Colonic mucosa (tissue), 4 donors: ENCODE measurements at places on chromosomes 3 and 15. TPM values are rescaled to one million over a fixed set of nuclear protein-coding genes. Genes with fewer than 3 reads are reported as not detected.

EIF1B gene
- total RNA-seq, result 52.4 TPM

MST1R gene
- total RNA-seq, result 173 TPM

- DNase-seq, result no peak
- H3K27me3 ChIP-seq, result no peaks in the 10 kb centered on the region
- no peaks in the 10 kb centered on the region for H3K36me3 ChIP-seq
- peaks cover 37% of the 10 kb centered on the region for H3K4me1 ChIP-seq
- no peak overlapping the region for H3K27ac ChIP-seq
Observed at GRCh38 chr3:48470286-48470685, 23.7 kb downstream of the ATRIP start.

DNA sequence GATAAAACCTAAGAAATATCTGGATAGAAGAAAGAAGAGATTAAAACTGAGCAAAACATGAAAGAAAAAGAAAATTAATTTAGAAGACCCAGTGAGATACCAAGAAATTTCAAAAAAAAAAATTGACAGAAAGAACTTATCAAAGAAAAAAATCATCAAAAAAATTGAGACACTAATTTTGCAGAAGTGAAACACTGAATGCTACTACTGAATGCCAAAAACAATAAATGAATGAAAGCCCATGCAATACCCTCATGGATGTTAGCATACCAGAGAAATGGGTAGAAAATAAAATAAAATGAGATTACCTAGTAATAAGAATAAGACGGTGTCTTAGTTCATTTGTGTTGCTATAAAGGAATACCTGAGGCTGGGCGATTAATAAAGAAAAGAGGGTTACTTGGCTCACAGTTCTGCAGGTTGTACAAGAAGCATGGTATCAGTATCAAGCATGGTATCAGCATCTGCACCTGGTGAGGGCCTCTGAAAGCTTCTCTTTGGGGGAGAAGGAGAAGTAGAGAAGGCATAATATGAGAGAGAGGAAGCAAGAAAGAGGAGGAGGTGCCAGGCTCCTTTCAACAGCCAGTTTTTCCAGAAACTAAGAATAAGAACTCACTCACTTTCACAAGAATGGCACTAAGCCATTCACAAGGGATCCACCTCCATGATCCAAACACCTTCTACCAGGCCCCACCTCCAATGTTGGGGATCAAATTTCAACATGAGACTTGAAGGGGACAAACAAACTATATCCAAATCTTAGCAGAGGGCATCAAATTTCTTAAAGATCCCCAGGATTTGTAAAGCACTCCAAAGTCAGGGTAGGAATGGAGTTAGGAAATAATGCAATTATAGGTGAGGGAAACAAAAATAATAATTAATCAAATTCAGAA lies 73.2 kb downstream of the BTLA start:
- no peak overlapping the region for H3K4me3 ChIP-seq
- DNase-seq, result no peak
- H3K27ac ChIP-seq, result no peak overlapping the region
- H3K27me3 ChIP-seq, result no peaks in the 10 kb centered on the region
- no peaks in the 10 kb centered on the region for H3K4me1 ChIP-seq
- H3K36me3 ChIP-seq, result no peaks in the 10 kb centered on the region

- H3K27me3 ChIP-seq, result no peaks in the 10 kb centered on the region
- H3K27ac ChIP-seq, result no peak overlapping the region
- no peaks in the 10 kb centered on the region for H3K36me3 ChIP-seq
- H3K4me3 ChIP-seq, result no peak overlapping the region
Observed at GRCh38 chr15:63982381-63982854, 63.9 kb downstream of the DAPK2 start.

DNA sequence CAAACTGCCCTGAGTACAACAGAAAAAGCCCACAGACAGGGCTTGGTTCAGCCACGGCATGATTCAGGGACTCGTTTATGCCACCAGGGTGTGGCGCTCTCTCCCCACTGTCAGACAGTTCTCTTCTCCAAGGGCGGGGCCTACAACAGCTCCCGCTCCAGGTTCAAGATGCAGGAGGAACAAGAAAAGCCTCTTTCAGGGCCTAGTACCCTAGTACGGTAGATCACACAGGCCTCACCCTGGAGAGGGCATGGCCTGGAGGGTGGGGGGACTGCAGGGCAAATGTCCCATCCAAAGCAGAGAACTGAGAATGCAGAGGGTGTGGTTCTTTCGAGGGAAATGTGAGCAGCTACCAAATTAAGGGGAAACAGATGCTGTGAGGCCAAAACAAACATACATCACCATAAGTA lies 12.0 kb downstream of the MESD start:
- H3K27ac ChIP-seq, result no peak overlapping the region
- H3K4me3 ChIP-seq, result no peak overlapping the region
- H3K27me3 ChIP-seq, result no peaks in the 10 kb centered on the region
- no peaks in the 10 kb centered on the region for H3K4me1 ChIP-seq
- peak; percentile 78 for DNase-seq

DNA sequence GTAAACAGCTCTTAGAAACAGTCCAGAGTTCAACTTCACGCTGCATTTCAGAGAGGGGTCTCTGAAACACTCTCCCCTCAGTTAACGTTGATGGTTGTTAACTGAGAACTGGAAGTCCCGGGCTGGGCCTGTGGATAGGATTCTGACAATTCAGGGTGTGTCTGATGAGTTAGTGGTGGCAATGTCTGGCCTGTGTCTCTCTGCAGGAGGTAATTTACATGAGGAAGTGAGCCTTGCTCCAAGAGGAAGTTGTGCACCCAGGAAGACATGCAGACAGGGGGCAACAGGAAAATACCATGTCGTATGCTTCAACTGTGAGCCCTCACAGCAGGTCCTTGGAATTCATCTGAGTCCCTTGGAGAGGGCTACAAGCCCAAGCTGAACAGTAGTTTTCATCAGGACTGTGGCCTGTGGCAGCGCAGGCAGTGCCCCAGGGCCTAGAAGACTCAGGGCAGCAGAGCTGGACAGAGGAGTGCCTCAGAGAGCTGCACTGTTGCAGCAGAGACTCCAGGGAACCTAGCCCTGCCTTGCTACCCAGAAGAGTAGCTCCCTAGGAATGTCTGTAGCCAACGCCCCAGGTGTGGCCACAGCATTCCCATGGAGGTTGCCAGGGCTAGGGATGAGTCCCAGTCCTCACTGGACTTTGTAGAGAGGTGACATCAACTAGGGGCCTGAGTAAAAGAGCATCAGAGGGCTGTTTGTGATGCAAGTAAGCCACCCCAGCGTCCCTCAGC lies 104.6 kb upstream of the SELENOK start:
- H3K27ac ChIP-seq, result no peak overlapping the region
- peak; percentile 19 for DNase-seq
- H3K27me3 ChIP-seq, result no peaks in the 10 kb centered on the region
- H3K36me3 ChIP-seq, result no peaks in the 10 kb centered on the region
